ENCODE measurements at places on chromosomes 6 and 20. TPM values are rescaled to one million over a fixed set of nuclear protein-coding genes. Genes with fewer than 3 reads are reported as not detected.

DNA sequence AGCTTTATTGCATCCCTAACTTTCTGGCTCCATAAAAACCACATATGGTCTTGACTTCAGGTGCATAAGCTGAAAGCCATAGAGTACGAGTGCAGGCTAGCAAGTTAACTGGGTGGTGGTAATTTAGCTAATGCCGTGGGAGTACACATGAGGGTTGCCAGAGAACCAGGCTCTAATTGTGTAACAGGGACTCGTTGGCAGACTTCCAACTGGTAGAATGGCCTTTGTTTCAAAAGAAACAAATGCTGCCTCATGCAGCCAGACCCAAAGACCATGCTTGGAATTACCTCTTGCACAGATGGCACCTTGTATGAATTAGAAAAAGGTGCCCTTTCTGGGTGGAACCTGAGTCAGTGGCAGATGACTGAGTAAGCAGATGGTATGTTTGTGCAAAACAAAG, 73.2 kb downstream of the LY86 start:
- H3K27me3 ChIP-seq: no peaks in the 10 kb centered on the region
- no peak overlapping the region for H3K4me3 ChIP-seq
- no peak overlapping the region for H3K27ac ChIP-seq
- no peaks in the 10 kb centered on the region for H3K4me1 ChIP-seq
- no peak for DNase-seq

DNA sequence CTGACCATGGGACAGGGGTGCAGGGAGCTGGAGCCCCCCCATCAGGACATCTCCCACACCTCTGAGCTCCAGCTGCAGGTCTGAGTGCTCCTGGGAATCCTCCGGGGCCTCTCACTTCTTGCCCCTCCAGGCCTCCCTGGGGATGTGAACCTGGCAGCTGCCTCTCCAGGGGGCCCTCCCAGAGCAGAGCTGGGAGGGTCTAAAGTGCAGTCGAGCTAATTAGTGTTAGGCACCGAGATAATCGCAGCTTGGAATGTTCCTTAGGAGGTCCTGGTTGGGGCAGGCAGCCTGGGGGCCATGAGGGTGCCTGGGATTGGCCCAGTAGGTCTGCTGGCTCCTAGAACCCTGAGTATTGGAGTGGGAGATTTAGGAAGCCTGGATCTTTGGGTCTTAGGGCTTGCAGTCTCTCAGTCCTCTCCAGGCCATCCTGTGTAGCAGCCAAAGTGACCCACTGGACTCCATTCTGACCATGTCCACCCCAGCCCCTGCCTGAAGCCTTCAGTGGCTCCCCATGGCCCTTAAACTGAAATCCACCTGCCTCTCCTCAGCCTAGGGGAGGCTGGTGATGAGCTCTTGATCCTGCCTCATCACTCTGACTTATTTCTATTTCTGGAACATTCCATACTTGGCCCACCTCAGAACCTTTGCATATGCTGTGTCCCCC, 26.0 kb downstream of the CEBPB start:
- no peak for DNase-seq
- H3K4me1 ChIP-seq: no peaks in the 10 kb centered on the region
- H3K27me3 ChIP-seq: no peaks in the 10 kb centered on the region
- H3K4me3 ChIP-seq: no peak overlapping the region
- H3K27ac ChIP-seq: no peak overlapping the region

Gene METTL24
- total RNA-seq: not detected

GRCh38 chr6:21037453-21037852, 503.2 kb downstream of the CDKAL1 start:
- H3K27me3 ChIP-seq: no peaks in the 10 kb centered on the region
- H3K4me3 ChIP-seq: no peak overlapping the region
- no peaks in the 10 kb centered on the region for H3K36me3 ChIP-seq
- H3K4me1 ChIP-seq: no peaks in the 10 kb centered on the region

- H3K4me3 ChIP-seq: no peak overlapping the region
- DNase-seq: no peak
- no peaks in the 10 kb centered on the region for H3K36me3 ChIP-seq
- H3K27me3 ChIP-seq: no peaks in the 10 kb centered on the region
- H3K27ac ChIP-seq: no peak overlapping the region
Measured at GRCh38 chr6:36399970-36400369, 12.5 kb upstream of the ETV7 start.

- no peak overlapping the region for H3K4me3 ChIP-seq
- H3K36me3 ChIP-seq: no peaks in the 10 kb centered on the region
- no peaks in the 10 kb centered on the region for H3K27me3 ChIP-seq
- DNase-seq: no peak
Measured at GRCh38 chr6:104729433-104729832, 130.3 kb downstream of the HACE1 start.

GRCh38 chr6:158070513-158070912, 88.8 kb downstream of the SYNJ2 start:
- H3K36me3 ChIP-seq: no peaks in the 10 kb centered on the region
- H3K4me1 ChIP-seq: no peaks in the 10 kb centered on the region
- no peaks in the 10 kb centered on the region for H3K27me3 ChIP-seq
- no peak overlapping the region for H3K27ac ChIP-seq
- H3K4me3 ChIP-seq: no peak overlapping the region
- DNase-seq: no peak

Data from uterus (tissue), 4 donors.